ENCODE measurements at places on chromosomes 16 and 17.

GRCh38 chr17:2635241-2635640, 41.8 kb downstream of the PAFAH1B1 start:
- DNase-seq = no peak

DNA sequence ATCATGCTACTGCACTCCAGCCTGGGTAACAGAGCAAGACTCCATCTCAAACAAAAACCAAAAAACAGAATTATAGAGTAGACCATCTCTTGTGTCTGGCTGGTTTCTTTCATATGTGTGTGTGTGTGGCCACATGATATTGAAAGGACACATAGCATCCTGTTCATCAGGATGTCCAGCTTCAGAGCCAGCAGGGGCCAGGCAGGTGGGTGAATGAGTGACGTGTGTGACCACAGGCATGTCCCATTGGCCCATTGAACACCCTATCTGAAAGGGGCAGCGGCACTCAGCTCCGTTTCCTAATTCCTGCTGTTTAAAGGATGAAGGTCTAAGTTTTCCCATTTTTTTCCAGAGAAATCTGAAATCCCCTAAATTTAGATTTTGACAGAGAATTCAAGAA, 174.2 kb downstream of the PRKCB start:
- DNase-seq = no peak

GRCh38 chr16:62921904-62922303, 885.7 kb upstream of the CDH8 start:
- DNase-seq = no peak

GRCh38 chr17:37068266-37068665, 119.5 kb downstream of the AATF start:
- no peak for DNase-seq

- no peak for DNase-seq
Observed at GRCh38 chr17:50635982-50636803, 1.5 kb downstream of the ABCC3 start.

GRCh38 chr16:4388271-4389021, 16.8 kb downstream of the VASN start:
- no peak for DNase-seq

- DNase-seq = no peak
Observed at GRCh38 chr16:9539346-9539745, 447.9 kb downstream of the HAPSTR1 start.

DNA sequence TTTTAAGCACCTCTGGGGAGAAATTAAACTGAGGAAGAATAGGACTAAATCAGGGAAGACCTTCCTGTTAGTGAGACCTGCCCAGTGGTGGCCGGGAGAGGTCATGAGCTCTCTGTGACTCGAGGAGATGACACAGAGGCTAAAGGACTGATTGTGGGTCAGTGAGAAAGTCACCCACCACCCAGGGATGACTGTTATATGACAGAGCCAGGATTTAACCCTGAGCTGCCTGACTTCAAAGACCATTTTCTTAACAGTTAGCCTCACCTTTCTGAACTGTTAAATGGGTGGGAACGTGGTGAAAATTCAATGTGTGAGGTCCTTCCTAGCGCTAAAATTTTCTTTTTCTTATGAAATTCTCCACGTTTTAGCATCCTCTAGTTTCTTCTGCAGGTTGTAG, 72.5 kb downstream of the WSB1 start:
- DNase-seq = no peak

GRCh38 chr17:82052638-82053059, 951 bp downstream of the GPS1 start:
- DNase-seq = no peak

DNA sequence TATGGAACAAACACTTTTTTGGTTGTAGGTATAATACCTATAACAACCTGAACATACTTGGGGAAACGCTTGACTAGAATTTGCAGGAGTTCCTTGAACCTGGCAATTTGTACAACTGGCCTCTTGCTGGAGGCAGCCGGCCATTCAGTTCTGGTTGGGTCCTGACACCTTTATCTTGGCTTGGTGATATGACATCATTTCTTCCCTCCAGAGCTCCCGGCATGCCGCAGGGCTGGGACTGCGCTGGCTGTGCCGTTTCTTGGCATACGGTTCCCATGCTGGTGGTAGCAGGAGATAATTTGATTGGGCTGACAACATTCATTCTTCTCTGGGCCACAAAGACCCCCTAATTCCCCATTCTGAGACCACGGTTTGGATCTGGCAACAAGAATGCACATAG, 87.5 kb downstream of the ASIC2 start:
- no peak for DNase-seq

DNA sequence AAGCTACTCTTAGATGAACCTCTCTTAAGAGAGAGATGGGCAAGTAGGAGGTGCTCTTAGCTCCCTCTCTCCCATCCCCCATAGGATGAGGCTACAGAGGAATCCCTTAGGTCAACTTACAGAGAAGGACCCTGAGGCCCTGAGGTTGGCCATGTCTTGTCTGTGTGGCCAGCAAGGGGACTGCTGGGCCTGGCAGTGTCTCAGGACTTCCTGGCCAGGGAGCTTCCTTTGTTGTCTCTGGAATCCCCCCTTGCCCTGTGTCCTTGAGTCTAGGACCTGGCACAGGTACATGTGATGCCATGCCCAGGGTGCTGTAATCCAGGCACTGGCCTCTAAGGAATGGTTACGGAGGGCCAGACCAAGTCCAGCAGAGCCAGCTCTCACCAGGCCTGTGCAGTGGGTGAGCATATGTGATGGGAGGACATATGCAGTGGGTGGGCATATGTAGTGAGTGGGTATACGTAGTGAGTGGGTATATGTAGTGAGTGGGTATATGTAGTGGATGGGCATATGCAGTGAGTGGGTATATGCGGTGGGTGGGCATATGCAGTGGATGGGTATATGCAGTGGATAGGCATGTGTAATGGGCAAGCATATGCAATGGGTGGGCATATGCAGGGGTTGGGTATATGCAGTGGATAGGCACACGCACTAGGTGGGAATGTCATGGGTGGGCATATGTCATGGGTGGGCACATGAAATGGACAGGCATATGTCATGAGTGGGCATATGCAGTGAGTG, 20.3 kb upstream of the PECAM1 start:
- DNase-seq = no peak

DNA sequence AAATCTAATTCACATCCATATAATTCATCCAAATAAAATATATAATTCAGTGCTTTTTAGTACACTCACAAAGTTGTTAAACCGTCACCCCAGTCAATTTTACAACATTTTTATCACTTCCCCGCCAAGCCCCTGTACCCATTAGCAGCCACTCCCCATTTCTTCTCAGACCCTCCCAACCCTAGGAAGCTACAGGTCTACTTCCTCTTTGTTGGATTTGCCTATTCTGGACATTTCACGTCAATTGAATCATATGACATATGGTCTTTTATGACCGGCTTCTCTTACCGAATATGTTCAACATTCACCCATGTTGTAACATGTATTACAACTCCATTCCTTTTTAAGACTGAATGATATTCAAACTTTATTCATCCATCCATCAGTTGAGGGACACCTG, 19.9 kb upstream of the MLKL start:
- no peak for DNase-seq

GRCh38 chr16:49419006-49419405, 45.4 kb downstream of the C16orf78 start:
- DNase-seq = no peak

DNA sequence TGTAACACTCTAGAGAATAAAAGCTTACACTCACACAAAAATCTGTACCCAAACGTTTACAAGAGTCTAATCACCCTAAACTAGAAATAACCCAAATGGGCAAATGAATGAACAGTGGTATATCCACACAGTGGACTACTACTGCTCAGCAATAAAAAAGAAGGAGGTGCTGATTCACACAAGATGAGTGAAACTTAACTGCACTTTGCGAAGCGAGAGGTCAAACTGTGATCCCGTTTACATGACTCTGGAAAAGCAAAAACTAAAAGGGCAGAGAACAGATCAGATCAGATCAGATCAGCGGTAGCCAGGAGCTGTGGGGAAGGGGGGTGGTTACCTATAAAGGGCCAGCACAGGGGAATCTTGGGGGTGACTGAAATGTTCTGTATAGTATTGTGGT, 113.4 kb downstream of the TRIM37 start:
- no peak for DNase-seq

DNA sequence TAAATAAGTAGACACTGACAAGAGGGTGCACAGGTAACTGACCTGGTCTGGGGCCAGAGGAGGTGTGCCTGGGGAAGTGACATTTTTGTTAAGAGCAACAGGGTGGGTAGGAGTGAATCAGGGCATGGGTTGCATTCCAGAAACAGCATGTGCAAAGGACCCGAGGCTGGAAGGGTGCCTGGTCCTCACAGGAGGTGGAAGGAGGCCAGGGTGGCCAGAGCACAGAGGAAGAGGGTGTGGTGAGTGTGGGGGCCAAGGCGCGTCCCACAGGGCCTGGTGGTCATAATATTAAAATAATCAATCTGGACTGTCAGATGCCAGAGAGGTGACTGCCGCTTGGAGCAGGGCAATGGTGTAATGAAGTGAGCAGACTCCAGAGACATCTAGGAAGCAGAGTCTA, 14.3 kb downstream of the ARHGAP23 start:
- DNase-seq = no peak

- no peak for DNase-seq
Observed at GRCh38 chr16:2251296-2252111, at the start of gene ECI1. ECI1 (minus strand) TSS chr16:2251587; CDS start chr16:2251566, 21 bp downstream.

- DNase-seq = no peak
Observed at GRCh38 chr16:27760789-27761176, 210.8 kb downstream of the KATNIP start.

Measured in SK-N-MC (cell line).